Caco-2 (cell line): ENCODE measurements at places on chromosomes 1 and 21.

DNA sequence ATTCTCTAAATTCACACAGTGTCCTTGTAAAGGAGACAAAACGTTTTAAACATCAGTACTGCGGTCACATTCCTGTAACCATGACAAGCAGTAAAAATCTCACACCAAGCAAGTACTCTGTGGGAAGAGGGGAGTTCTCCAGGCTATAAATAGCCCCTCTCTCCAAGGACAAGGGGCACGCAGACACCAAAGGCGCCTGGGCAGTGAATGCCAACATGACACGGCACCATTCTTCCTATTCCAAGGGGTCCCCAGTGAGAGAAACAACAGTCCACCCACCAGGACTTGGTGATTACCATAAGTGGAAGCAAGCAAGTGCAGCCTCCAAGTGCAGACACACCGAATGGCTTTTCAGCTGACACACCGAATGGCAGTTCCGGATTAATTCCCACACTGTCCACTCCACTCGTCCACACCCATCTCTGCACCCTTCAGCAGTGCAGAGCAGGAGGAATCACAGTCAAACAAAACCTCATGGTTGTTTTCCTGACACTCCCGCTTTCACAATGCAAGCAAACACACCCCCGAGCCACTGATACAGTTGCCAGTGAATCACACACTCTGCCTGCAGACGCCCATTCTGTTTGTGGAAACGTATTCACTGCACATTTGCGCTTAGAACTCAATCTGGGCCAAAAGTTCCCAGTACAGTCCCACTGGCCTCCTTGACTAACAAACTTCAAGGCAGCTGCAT, 1.8 kb downstream of the PTTG1IP start:
- no peak for DNase-seq

GRCh38 chr1:181112071-181112929, 23.8 kb downstream of the IER5 start:
- DNase-seq = peak; percentile 92

DNA sequence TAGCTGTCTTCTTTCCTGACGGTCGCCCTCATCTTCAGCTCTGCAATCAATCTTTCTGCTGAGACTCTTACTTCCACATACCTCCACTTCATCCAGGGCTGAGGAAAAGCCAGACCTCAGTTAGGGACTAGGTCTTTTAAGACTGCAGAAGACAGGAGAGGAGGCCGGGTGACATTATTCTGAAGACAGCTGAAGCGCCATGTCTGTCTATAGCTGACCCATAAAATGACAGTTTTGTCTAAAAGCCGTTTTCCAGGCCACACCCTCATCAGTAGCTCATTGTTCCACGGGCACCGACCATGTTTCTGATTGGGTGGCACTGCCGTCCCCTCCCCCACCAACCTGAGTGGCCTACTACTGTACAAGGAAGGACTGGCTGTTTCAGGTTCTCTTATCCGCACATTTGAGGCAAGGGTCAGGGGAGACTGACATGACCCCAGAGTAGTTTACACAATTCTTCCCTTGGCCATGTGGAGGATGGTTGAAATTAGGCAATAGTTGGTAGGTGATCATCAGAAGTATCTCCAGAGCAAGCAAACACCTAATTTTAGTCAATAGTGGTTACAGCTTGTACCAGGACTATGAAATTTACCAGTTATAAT, at the start of gene ADCY10:
ADCY10 (minus strand) TSS at position 240 of the 602 bp plus-strand sequence. CDS start 8,994 bp downstream, outside the sequence.
- no peak for DNase-seq

DNA sequence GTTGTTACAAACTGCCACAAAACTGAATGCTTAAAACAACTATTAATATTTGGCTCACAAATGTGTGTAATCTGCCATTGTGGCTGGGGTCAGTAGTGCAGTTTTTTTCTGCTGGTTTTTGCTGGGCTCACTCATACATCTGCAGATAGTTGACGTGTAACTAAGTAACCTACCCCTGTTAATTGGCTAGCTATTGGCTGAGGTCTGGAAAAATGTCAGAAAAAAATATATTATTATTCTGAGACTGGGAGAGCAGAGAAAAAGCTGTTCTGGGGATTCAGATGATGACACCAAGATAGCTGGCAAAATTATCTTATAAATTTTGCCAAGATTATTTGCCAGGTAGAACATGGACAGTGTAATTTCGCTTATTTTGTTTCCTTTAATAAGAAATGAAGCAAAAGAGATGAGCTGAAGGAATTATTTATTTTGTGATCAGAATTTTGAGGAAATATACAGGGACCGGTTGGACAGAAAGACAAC, 616.1 kb upstream of the ADAMTS5 start:
- DNase-seq = no peak

GRCh38 chr21:42144221-42144620, 73.1 kb downstream of the UMODL1 start:
- DNase-seq = no peak

DNA sequence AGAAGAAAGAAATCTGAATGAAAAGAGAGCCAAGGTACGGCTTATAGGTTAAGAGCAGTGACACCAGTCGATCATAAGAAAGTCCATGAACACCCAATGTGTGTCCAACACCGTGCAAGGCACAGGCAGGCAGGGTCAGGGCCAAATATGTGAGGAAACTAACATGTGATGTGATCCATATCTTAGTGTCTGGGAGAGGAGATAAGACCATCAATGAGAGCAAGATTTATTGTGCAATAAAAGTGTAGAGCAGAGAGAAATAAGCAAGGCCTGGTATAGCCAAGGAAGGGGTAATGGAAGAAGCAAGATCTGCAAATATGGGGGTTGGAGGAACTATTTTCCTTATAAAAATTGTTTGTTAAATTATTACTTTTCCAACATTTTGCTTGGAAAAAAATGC, 198.8 kb downstream of the CRB1 start:
- no peak for DNase-seq

- DNase-seq = no peak
These were observed 6.5 kb upstream of the LRRC39 start for GRCh38 chr1:100184536-100184935.

GRCh38 chr1:183195142-183195574, 9.1 kb downstream of the LAMC2 start:
- peak; percentile 66 for DNase-seq

- peak; percentile 7 for DNase-seq
These were observed 170.3 kb downstream of the GREM2 start for GRCh38 chr1:240441669-240442068.

- no peak for DNase-seq
These were observed 9.1 kb downstream of the PTGFRN start for GRCh38 chr1:116918714-116919357.

DNA sequence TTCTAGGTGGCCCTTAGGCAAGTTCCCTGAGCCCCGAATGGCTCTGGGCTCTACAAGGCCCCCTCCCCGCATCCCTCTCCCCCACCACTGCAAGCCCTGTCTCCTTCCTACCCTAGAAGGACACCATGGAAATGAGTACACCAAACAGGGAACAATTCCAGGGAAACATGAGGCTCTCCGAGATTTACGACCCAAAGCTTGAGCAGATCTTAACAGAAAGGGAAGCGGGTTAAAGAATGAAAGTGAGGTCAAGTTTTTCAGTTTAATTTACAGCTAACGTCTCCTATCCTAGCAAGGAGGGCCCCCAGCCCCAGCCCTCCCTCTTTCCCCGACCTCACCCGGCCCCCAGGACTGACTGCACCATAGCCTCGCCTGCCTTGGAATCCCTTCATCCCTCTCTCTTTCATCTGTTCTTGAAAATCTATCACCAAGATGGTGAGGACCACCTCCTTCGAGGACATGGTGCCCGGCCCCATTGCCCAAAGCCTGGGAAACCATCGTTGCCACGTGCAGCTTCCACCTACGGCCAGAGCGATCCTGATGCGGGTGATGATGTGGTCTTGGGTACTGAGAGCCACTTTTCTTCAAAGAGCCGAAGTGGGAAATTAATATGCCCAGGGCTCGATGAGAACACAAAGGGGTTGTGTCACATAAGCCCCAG, 30.5 kb downstream of the SIM2 start:
- DNase-seq = no peak

GRCh38 chr1:183912265-183912886, 107.5 kb downstream of the RGL1 start:
- DNase-seq = no peak

DNA sequence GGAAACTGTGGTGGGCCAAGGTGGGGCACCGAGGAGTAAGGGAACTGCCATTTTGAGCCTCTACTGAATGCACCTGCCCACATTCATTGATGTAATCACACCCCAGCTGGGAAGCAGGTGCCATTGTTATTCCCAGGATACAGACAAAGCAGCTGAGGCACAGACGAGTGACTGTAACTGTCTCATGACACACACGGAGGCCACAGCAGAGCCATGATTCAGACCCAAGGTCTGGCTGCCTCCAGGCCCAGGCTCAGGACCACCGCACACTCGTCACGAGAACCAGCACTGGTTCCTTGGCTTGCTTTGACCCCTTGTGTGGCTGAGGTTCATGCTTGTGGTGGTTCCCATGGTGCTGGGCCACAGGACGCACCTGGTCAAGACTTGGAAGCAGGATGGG, 45.6 kb upstream of the CLIC4 start:
- no peak for DNase-seq

DNA sequence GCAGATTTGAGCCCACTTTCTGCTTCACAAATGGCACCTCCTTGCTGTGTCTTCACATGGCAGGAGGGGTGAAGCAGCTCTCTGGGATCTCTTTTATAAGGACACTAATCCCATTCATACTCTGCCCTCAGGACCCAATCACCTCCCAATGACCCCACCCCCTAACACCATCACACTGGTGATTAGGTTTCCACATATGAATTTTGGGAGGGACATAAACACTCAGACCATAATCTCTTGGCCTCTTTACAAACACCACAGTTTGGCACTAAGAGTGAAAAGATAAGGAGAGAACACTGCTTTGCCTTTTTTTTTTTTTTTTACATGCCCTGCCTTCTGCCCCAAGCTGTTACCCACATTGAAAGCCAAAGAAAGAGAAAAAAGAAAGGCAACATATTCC, 166.2 kb upstream of the NFIA start:
- DNase-seq = no peak

DNA sequence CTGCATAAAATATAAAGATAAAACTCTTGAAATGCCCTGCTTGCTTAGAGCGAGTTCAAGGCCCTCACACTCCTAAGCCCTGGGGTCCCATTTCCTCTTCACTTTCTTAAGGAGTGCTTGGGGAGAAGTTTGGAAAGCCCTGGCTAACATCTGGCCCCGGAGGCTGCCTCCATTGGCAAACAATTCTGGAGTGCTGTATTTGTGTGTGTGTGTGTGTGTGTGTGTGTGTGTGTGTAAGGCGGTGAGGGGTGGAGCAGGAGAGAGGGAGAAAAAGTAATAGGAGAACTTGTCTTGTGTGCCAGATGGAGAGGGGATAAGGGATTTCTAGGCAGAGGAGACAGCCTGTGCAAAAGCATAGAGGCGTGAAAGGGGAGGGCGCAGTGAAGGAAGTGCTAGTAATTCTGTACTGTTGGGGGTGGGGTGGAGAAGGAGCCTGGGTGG, 578 bp upstream of the TRIM62 start:
- DNase-seq = no peak

- no peak for DNase-seq
These were observed 294.9 kb upstream of the ADGRL2 start for GRCh38 chr1:81505831-81506230.

- DNase-seq = peak; percentile 89
These were observed 1.4 kb downstream of the TENT5B start for GRCh38 chr1:27011058-27011764.

GRCh38 chr1:44284184-44284583, 70.9 kb downstream of the ERI3 start:
- DNase-seq = no peak

DNA sequence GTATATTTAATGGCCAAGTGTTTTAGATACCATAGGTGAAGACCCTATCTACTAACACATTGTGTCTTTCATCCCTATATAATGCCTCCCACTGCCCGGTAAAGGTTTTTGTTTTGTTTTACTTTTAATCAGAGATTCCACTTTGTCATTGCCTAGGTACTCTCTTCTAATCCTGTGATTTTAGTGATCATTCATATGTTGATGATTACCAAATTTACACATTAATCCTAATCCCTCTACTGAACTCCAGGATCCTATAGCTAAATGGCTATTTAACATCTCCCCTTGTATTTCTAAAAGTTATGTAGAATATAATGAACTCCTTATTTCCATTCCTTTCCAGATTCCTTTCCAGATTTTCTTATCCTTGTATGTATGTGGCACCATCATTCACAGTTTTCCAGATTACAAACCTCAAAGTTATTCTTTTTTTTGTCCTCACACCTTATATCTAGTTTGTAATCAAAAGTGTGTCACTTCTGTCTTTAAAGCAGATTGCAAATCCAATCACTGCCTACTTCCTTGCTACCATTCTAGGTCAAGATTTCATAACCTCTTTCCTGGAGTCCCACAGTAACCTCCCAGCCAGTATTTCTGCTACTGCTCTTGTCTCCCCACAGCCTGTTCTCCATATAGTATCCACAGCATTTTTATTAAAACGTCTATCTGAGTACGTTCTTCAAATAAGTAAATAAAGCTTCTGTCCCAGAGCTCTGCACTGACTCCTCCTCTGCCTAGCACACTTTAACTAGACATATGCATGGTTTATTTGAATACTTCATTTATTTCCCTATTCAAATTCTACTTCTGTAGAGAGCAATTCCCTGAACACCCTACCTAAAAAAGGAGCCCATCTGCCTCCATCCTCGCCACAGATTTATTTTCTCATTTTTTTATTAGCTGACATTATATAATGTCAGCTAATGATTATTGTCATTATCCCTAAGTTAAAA, 157.8 kb downstream of the KCNT2 start:
- DNase-seq = no peak

- DNase-seq = no peak
These were observed 23.5 kb downstream of the GJA5 start for GRCh38 chr1:147736883-147737282.

DNA sequence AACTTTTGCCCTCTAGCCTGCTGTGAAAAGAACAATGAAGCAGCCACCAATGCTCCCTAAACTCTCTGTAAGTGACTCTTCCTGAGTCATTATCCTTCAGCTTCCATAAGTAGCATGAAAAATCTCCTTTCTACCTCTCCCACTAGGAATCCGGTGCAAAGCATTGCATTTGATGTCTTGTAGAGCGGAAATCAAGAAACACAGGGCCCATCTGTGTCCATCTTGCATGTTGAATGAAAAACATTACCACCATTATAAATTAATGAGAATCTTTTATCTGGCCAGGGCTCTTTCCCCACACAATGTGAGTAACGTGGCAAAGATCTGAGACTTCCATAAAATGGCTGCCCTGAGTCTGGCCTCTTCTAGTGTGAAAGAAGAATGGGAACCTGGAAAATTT, 324.4 kb downstream of the ADGRL2 start:
- DNase-seq = no peak
